ENCODE measurements at places on chromosomes 3 and 15.

DNA sequence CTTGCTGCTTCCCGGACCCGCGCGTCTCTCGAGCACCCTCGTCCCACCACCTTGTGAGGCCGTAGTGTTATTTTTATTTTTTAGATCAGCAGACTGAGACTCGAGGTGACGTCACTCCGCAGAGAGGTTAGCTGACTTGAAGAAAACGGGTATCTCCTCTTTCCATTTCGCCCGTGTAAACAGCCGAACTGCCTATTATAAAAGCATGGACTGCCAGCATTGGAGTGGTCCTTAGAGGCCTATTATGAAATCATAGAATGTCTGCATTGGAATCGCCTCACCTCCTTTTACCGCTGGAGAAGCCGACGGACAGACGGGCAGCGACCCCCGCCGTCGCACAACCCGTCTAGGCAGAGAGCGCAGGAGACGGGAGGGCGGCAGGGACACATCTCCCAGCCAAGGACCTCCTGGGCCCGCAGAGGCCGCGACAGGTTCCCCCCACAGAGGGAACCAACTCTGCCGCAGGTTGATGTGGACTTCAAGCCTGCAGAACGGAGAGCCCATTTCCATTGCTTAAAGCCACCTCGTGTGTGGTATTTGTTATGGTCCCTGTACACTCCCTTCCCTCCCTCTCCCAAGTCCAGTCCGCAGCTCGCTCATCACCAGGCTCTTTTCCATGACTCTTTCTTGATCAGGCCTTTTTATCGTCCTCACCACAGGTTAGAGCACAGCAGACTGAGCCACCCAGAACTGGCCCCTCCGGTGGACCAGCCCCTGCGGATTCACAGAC, 540 bp upstream of the PPP1R2 start:
- no peak for DNase-seq

DNA sequence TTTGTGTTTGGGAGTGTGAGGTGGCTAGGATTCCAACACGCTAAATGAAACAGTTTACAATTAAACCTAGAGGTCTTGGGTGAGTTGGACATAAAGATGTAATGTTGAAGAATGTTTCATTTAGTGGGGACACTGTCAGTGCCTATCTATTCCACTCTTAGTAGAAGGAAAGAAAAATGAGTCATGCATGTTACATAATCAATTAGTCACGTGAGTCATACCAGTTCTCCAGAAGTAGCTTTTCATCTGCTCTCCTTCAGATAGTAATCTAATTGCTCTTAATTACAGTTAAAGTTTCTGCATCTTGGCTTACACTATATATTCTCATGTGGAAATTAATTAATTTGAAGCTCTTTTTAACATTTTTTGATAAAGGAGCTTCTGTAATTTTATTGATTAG, 115.7 kb upstream of the P2RY1 start:
- peak; percentile 71 for DNase-seq

- DNase-seq, result no peak
These were observed 318.8 kb upstream of the CTDSPL start for GRCh38 chr3:37542772-37543449.

DNA sequence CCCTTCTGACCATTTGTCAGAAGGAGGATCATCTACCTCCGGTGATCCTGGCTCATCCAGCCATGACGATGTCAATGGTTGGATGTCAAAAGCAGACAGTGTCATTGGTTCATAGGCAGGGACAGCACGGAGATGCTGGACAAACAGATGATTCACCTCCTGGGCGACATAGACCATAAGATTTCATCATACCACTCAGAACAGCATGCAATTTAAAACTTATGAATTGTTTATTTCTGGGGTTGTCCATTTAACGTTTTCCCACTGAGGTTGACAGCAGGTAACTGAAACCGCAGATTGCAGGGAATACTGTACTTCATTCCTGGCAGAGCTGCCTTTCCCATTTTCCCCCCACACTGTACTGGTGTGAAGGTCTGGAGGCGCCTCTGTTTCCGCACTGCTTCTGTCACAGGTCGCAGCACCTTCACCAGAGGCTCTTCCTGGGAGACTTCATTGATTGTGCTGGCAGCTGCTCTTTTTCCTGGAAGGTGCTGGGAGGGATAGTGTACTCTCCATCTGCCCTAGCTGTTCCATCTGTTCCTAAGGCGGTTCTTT, 32.5 kb upstream of the TMOD3 start:
- peak; percentile 30 for DNase-seq

DNA sequence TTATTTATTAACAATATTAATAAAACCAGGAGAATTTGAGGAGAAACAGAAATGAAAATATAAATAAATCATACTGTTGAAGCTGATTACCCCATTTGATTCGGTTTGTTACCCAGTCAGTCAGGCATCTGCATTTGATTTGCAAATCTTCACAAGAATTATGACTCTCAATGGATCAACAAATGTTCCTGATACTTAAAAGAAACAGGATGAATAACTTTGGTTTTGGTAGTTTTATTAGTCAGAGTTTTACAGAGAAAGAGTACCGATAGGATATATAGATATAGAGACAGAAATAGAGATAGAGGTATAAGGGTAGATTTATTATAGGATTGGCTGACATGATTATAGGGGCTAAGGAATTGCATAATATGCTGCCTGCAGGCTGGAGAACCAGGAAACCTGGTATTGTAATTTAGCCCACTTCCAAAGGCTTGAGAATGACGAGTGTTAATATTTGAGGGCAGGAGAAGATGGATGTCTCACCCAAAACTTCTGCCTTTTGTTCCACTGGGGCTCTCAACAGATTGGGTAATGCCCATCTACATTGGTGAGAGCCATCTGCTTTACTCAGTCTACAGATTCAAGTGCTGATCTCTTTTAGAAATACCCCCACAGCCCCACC, 241.6 kb upstream of the COL8A1 start:
- peak; percentile 81 for DNase-seq

DNA sequence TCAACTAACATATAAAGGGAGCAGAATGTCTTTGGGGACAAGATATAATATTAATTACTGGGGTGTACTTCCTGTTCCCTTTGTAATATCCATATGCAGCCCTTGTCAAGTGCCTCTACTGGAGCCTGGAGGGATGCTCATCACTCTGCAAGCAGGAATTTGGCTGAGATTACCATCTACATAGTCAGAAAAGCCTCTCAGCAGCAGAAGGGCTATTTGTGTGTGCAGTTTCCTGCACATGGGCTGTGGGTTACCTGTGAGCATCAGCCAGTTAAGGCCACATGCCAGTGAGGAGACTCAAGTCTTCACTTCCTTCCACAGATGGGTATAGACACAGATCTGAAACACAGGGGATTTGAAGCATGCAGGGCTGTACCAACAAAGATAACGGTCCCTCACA, 278.1 kb upstream of the PLSCR5 start:
- DNase-seq, result no peak

DNA sequence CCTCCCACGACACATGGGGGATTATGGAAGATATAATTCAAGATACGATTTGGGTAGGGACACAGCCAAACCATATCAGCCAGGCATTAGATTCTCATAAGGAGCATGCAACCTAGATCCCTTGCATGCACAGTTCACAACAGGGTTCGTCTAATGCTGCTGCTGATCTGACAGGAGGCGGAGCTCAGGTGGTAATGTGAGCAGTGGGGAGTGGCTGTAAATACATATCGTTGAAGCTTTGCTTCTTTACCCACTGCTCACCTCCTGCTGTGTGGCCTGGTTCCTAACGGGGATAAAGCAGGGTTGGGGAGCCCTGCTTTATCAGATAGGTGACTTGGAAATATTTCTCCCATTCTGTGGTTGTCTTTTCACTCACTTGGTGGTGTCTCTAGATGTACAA, 14.8 kb downstream of the DOCK3 start:
- no peak for DNase-seq

DNA sequence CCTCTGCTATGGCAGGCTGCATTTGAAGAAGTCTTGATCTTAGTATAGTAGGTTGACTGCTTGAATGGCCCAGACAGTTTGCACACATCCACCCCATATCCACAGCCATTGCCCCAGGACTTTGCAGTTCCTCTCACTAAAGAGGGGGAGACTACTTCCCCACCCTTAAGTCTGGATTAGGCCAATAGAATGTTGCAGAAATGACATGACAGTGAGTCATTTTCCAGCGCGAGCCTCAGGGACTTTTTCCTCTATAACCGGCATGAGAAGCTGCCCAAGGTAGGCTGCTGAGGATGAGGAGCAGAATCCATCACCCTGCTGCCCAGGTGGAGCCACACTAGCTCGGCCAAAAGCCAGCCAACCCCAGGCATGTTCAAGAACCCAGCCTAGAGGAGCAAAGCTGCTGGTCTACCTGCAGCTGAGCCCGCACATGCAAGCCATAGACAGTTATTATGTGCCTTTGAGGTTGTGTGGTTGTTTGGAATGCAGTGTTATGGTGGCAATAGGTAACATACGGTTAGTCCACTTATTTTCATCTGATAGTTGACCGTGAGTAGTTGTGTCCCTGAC, 113.9 kb downstream of the TLE3 start:
- DNase-seq, result peak; percentile 4

GRCh38 chr3:68699541-68699940, 232.8 kb downstream of the TAFA4 start:
- no peak for DNase-seq

- DNase-seq, result peak; percentile 17
These were observed 5.5 kb downstream of the SMAD6 start for GRCh38 chr15:66707310-66708082.

DNA sequence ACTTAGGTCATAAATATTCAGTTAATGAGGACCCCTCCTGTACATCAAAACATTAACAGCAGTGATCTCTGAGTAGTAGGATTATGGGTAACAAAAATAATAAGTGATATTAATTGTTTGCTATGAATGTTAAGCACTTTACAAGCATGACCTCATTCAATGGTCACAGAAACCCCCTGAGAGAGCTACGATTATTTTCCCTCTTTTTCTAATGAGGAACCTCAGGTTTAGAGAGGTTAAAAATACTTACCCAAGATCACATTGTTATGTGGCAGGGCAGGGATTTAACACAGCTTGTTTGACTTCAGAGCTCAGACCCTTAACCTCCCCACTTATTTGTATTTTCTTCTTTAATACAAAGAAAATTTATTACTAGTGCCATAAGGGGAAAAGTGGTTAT, 228.2 kb downstream of the TBL1XR1 start:
- DNase-seq, result no peak

- no peak for DNase-seq
These were observed 7.0 kb downstream of the EBLN2 start for GRCh38 chr3:73068419-73068818.

DNA sequence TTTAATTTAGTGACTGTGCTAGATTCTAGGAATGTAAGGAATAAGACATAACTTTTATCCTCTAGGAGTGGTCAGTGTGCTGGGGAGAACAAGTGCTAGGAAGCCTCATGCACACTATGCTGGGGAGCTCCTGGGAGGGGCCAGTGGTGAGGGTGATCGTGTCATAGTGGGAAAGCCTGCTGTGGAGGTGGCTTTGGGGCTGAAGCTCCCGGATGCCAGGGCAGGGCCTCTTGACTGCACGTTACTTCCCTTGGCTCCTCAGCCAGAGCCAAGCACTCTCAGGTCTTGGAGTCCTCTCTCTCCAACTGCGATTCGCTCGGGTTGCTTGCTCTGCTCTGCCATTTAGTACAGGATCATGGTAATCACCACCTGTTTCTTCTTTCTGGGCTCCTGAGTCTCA, 33.6 kb downstream of the SQOR start:
- DNase-seq, result no peak

GRCh38 chr3:127320529-127321121, 32.8 kb upstream of the PRR20G start:
- DNase-seq, result no peak

DNA sequence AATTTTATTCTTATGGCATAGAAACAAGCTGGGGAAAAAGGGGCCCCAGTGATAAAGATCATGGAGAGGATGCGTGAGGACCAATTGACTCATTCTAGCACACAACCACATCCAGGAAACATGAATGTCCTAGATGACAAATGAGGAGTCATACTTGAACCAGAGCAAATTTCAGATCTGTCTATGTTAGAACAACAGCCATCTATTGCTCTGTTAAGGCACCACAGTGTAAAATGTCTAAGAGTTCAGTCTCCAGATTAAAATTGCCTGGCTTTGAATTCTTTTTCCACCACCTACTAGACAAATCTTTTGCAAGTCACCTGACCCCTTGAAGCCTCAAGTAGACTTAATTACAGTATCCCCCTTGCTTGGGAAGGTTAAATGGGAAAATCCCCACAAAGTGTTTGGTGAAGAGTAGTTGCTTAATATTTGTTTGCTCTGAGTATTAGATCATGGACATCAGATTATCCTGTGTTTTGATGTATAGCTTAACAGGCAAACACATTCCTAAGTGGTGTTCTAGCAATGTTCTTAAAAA, 258.7 kb upstream of the TGFBR2 start:
- DNase-seq, result peak; percentile 96

DNA sequence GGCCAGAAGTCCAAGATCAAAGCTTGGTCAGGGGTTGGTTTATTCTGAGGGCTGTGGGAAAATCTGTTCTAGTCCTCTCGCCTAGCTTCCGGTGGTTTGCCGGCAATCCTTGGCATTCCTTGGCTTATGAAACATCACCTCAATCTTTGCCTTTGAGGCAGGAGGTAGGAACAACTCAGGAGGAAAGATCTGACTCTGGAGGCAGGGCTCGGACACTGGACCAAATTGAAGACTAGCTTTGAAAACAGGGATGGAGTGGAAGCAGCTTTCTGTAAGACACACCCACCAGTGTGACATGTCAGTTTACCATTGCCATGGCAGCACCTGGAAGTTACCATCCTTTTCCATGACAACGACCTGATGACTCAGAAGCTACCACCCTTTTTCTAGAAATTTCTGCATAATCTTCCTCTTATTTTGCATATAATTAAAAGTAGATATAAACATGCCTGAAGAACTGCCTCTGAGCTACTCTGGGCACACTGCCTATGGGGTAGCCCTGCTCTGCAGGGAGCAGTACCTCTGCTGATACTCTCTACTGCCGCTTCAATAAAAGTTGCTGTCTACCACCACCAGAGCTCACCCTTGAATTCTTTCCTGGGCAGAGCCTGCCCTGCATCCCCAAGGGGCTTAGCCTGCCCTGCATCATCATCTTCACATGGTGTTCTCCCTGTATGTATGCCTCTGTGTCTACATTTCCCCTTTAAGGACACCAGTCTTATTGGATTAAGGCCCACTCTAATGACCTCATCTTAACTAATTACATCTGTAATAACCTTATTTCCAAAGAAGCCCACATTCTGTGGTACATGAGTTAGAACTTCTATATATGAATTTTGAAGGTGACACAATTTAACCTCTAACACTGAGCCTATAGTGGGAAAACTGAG, 38.3 kb upstream of the TM4SF4 start:
- DNase-seq, result peak; percentile 49

GRCh38 chr3:4982773-4983738, 3.8 kb downstream of the BHLHE40 start:
- DNase-seq, result peak; percentile 68

Data from fibroblast of mammary gland (primary cell).